ENCODE measurements at places on chromosomes 1 and 21.

GRCh38 chr1:185238447-185238846 is 78.6 kb downstream of the IVNS1ABP start:
- DNase-seq = no peak

DNA sequence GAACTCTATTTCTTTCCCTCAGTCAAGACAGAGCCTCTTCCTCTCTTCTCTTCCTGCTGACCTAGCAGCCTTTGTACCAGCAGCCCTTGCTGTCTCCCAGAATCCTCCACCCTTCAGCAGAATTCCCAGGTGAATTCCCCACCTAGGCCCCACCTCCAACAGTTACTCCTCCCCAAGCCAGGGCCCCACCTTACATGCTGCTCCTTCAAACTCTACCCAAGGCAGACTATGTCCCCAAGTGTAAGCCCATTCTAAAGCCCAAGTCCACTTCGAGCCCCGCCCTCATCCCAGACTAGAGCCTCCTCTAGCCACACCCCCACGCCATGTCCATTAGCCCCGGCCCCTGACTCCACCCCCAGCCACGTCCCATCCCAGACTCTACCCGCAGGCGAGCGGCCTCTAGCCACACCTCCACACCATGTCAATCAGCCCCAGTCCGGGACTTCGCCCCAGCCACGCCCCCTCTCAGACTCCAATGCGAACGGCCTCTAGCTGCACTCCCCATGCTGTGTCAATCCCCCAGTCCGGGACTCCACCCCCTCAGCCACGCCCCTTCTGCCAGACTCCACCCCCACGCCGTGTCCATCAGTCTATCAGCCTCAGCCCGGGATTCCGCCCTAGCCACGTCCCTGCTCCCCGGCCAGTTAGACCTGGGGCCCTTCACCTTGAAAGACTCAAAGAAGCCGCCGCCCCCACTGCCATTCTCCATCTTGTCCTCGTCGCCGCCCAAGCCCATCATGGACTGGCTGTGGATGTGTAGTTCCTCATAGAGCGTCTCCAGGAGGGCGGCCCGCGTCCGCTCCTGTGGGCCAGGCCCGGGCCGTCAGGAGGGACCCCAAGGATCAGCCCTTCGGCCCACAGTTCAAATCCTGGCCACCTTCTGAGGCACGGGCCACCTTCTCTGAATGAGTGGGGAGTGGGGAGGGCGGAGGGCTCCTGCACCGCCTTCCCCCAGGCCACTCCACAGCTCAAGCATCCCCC is 61.3 kb downstream of the RAP1GAP start:
- peak; percentile 51 for DNase-seq

DNA sequence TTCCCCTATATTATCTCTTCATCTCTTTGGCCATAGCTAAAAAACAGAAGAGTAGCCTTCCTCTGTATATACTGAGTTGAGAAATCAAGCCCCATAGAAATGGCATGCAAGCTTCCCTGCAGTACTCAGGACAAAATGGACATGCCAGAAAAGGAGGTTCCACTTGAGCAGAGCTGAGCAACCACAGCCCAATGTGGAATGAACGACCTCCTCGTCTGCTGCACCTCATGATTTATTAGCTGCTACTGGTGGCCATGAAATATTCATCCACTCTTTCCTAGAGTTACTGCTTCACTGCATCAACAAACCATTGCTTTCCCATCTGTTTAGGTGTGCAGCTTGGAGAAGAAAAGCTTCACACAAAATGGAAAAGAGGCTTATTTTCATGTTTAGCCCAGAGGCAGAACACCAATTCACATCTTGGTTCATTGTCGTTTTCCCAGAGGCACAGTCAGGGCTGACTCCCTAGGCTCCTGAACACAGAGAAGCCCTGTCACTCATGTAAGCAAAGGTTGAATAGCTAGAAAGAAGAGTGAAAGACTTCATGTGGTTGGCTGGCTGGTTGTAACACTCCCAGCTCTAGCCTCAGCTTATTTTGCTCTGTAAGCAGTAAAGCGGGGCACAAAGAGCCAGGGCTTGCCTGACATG is 148.0 kb downstream of the TSEN15 start:
- DNase-seq = no peak

DNA sequence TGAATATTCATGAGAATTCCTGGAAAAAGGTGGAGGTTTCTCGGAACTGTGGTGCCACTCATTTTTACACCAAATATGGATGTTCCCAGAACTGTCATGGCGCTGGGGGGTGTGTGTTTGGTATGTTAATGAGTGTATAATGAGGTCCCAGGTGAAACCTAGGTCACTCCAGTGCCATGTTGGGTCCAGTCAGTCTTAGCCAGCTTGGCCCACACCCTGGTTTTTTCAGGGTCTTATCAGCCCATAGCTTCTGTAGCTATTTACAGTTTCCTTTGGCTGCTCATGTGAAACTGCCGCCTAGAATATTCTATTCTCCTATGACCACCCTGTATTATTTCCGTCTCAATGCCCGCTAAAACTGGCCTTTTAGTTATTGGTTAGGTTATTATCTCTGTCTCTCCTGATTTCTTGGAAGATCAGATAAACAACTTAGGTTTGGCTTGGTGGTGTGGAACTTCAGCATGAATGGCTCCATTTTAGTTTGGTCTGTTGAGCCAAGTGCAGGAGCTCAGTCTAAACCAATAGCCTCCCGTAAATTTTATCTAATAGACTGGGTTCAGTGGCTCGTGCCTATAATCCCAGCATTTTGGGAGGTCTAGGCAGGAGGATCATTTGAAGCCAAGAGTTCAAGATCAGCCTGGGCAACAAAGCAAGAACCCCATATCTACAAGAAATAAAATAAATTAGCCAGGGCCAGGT is 42.1 kb upstream of the EDARADD start:
- no peak for DNase-seq

DNA sequence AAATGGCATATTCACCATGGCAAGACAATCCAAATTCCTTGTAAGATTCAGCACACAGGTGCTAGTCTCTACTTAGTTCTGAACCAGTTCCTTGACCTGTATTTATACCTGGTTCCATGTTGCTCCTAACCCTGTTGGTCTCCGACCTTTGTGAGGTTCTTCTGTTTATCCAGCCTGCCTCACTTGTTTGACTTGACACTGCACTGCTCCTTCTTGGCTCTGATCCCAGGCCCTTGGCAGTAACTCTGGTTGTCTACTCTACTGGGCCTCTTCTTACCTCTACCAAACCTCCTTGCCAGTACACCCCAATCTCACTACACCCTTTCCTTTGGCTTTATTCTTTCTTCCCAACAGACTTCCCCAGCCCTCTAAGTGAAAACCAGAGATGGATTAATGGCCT is 419.4 kb upstream of the USP24 start:
- DNase-seq = no peak

GRCh38 chr1:153746174-153746573 is 18.3 kb downstream of the INTS3 start:
- no peak for DNase-seq

GRCh38 chr1:107263291-107263915 is 122.6 kb downstream of the NTNG1 start:
- DNase-seq = no peak

DNA sequence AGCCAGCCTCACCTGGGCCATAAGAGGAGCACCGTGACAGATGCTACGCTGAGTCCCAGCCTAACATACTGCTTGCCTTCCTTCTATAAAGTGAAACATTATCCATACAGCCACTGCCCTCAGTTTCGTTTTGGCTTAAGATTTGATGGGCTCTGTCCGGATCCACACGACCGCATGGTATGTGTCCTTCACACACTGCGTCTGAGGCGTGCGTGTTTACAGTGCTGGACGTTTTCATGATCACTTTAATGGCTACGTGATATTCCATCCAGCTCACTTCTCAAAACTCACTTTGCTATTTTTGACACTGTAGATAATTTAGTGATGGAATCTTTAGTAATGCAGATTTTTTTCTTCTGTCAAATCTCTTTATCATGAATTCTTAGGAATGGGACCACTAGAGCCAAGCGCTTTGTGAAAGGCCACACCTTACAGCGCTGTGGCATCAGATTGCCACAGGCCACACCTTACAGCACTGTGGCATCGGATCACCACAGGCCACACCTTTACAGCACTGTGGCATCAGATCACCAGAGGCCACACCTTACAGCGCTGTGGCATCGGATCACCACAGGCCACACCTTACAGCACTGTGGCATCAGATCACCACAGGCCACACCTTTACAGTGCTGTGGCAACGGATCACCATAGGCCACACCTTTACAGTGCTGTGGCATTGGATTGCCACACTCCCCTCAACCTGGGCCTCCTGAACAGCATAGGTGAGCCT is 47.1 kb downstream of the PRDM15 start:
- DNase-seq = no peak

GRCh38 chr21:42565886-42566523 is 52.4 kb downstream of the SLC37A1 start:
- DNase-seq = no peak

GRCh38 chr1:198636391-198636790 is 2.4 kb upstream of the PTPRC start:
- no peak for DNase-seq

DNA sequence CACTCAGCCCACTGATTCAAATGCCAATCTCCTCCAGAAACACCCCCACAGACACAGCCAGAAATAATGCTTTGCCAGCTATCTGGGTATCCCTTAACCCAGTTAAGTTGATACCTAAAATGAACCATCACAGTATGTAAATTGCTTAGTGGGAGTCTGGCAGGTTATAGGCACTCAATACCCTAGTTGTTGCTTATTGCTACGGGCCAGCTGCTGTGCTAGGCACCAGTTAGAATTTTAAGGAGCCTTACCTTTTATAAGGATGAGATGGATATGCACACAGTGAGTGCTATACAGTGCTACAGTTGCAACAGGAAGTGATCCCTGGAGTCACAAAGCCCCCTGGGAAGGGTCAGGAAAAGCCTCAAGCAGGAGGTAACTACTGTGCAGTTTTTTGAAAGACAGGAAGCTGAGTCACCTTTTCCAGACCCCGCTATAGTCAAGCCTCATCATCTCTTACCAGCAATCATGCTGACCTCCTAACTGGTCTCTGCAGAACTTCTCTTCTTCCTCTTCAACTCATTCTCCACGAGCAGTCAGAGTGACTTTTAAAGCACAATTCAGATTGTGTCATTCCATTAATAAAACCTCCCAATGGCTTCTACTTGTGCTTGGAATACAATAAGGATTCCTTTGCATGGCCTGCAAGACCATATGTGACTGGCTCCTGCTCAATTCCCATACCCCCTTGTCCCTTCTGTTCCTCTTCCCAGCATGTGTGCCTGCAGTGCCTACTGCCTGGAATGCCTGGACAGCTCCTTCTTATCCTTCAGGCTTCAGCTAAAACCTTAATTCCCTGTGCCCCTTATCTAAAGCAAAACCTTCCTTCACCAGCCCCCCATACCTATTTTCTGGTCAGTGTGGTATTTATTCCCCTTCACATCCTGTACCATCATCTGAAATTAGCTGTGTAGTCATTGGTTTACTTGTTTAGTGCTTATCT is 10.4 kb upstream of the TLR5 start:
- DNase-seq = no peak

- no peak for DNase-seq
Measured at GRCh38 chr1:64887689-64888217, 78.6 kb downstream of the JAK1 start.

- DNase-seq = no peak
Measured at GRCh38 chr21:25908495-25908894, 173.7 kb downstream of the GABPA start.

GRCh38 chr21:45886610-45887026 is 95.0 kb upstream of the COL6A1 start:
- DNase-seq = no peak

DNA sequence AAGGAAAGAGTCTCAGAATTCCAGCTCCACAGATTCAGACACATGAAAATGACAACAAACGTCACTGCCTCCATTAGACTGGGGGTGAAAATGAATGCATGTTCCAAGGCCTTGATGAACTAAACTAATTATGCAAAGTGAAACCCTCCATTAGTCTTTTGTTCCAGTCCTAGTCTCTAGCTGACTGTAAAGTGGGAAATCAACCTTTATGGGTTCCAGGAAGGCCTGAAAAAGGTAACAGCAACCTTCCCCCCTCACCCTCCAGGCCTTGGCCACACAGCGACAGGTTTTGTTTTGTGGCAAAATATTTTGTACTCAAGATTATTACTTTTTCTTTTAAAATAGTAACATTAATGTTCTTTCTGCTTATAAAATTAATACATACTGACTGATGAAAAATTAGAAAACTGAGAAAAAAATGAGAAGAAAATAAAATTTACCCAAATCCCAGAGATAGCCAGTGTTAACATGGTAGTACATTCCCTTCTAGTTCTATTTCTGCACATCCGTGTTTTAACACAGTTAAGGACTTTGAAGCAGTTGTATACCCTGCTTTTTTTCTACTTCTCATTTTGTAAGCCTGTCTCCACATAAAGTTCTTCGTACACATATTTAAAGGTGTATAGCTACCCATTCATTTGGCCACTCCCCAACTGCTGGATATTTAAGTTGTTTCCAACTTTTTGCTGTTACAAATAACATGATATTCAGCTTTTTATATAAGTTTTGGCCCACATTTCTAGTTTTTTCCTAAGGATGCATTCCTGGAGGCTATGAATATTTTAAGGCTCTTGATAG is 60.9 kb downstream of the CD2 start:
- DNase-seq = no peak

DNA sequence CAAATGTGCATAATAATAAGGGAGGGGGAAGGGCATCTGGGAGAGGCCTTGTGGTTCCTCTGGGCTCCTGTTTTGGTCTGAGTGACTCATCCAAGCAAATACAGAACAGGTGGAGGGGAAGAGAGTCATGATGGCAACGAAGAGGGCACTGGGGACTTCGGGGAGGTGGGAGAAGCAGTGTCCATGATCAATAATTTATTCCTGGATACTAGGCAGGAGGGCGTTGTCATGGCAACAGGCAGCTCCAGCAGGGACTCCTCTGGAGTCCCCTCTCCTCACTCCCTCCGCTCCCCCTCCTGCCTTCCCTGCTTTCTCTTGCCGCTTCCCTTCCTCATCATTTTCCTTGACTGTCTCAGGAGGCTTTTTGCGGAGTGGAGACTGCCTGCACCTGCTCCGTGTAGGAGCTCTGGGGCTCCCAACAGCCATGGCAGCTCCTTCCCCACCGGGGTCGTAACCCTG is 12.3 kb upstream of the NFASC start:
- peak; percentile 58 for DNase-seq

DNA sequence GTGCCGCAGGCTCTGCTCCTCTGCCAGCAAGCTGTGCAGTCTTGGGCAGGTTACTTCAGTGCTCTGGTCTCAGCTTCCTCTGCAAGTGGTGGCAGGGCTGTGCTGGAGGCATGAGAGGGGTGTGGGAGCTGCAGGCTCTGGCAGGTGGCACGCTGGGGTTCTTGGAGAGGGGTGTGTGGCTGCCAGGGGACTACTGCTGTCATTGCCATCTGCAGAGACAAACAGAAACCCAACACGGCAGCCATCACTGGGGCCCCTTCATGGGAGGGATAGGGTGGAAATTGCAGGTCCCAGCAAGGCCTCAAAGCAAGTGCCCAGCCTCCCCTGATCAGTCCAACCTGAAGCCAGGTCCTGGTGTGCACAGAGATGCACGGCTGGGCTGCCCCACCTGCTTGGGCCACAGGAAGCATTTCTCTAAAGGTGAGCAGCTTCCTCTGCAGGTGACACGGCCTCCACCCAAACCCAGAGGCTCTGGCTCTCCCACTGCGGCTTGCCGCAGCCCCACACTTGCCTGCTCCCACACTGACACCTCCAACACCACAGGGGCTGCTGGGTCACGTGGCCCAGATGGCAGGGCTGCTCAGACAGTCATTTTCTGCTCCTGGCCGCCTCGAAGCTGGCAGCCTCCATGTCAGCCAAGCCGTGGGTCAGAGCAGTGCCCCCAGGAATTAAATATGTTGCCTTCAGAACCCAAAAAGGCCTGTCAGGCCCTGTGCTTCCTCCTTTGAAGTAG is 4.1 kb upstream of the COL6A2 start:
- DNase-seq = no peak

Measured in SJCRH30 (cell line).